ENCODE measurements at places on chromosomes 7 and 10.

- no peak for DNase-seq
These were observed 63.6 kb downstream of the GPR37 start for GRCh38 chr7:124701955-124702354.

- DNase-seq, result no peak
These were observed 859.4 kb downstream of the TYW1 start for GRCh38 chr7:67856046-67856445.

GRCh38 chr7:50421043-50421442 lies 29.1 kb downstream of the FIGNL1 start:
- DNase-seq, result no peak

DNA sequence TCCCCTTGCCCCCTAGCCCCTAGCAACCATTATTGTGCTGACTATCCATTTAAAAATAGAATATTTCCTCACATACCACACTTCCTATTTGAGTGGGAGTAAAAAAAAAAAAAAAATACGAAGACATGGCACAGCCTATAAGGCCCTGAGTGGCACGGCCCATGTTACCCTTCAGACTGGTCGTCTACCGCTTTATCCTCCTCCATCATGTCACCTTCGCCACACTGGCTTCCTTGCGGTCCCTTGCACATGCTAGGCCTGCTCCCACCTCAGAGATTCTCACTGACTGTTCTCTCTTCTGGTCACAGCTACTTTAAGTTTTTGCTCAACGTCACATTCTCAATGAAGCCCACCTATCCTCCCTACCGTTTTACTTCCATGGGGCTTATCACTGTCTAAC lies 130.3 kb downstream of the ATE1 start:
- peak; percentile 33 for DNase-seq

GRCh38 chr7:148173369-148173768 lies 417.2 kb upstream of the C7orf33 start:
- DNase-seq, result no peak

GRCh38 chr10:88754287-88754686 lies 5.5 kb upstream of the LIPN start:
- no peak for DNase-seq

- DNase-seq, result no peak
These were observed 167.7 kb upstream of the CCDC6 start for GRCh38 chr10:60073781-60074656.

DNA sequence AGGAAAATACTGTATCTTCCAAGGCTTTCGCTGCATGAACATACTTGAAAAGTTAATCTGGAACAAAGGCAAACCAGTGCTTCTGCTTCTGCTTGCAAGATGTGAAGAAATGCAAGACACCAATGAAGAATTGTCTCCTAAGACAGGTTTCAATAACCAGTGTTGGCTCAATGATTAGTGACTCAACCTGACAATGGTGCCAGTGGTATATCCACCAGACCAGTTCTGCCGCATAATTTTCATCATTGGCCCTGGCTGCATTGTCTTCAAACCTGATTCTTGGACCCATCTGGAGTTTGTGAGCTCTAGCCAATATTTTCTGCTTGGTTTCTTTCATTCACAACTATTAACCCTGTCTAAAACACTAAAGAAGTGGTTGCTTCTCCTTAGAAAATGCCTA lies 13.6 kb upstream of the STAMBPL1 start:
- no peak for DNase-seq

- no peak for DNase-seq
These were observed 711.3 kb downstream of the GRM8 start for GRCh38 chr7:126541406-126541805.

GRCh38 chr10:98848361-98848760 lies 387.3 kb downstream of the HPSE2 start:
- peak; percentile 2 for DNase-seq

DNA sequence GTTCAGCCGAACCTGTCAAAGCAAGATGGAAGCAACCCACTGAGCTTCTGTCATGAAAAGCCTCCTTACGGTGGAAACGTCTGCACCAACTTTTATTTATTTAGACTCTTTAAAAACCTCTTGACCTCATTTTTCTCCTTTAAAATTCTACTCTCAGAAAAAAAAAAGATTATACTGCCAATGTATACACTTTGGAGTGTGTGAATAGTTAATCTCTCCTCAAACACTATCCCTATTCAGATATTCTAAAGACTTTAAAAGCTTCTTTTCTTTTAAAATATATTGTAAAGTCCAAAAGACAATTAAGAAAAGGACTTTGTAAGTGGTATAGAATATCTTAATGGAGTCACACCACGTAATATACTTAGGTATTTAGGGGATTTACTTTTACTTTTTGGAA lies 335.2 kb upstream of the SEMA3D start:
- no peak for DNase-seq

GRCh38 chr7:18366394-18366793 lies 129.2 kb upstream of the HDAC9 start:
- DNase-seq, result no peak

DNA sequence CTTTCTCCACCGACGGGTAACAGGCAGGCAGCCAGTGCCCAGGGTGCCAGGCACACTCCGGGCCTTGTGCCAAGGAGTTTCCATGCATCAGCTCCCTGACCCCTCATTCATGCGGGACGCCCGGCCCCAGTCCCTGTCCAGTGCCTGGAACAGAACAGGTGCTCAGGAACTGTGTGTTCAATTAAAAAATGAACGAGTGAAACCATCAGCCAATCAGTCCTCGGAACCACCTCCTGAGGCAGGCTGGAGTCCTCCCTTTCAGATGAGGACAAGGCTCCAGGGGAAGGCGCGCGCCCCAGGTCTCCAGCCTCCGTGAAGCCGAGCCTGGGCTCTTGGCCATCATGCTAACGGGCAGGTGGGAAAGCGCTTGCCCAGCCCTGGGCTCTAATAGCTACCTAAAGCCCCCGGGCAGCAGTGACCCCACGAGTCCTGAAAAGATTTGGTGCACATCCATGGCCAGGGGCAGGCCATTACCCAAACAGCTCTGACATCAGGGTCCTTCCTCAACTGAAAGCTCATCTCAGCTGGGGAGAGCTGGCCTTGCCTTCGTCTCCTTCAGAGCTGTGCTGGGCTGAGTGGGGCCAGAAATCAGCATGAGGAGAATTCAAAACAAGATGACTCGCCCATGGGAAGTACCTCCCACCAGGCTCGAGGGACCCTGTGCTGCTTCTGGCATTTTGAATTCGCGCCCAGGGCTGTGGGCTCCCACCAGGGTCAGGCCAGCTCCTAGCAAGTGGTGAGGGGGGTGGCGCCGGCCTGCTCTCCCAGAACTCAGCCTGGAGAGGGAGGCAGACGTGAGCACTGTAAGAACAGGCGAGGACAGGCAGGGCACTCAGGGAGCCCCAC lies 200.5 kb downstream of the MAD1L1 start:
- DNase-seq, result peak; percentile 78

DNA sequence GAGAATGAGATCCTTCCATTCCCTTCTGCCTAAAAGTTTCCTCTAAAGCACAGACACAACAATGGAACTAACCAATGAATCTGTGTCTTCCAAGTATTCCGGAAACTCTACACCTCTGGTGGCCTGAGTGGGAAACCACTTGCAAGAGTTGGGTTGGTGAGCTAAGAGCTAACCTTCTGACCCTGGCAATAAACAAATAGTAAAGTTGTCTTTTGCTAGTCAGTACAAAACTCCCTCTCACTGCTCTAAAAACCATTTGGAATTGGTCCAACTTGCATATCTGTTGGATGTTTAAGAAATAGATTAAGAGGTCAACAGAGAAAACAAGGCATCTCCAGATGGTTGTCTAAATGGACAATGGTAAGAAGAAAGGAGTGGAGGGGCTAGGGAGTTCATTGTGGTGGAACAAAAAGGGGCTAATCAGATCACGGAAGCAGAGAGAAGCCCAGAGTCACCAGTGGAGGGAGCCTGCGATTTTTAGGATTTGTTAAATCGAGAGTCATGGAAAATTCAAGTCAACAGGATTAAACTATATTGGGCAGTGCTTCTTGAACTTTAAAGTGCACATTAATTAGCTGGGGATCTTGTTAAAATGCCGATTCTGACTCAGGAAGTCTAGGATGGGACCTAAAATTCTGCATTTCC lies 192.3 kb downstream of the EVX1 start:
- no peak for DNase-seq

GRCh38 chr7:155741805-155742204 lies 70.5 kb downstream of the SHH start:
- DNase-seq, result no peak

DNA sequence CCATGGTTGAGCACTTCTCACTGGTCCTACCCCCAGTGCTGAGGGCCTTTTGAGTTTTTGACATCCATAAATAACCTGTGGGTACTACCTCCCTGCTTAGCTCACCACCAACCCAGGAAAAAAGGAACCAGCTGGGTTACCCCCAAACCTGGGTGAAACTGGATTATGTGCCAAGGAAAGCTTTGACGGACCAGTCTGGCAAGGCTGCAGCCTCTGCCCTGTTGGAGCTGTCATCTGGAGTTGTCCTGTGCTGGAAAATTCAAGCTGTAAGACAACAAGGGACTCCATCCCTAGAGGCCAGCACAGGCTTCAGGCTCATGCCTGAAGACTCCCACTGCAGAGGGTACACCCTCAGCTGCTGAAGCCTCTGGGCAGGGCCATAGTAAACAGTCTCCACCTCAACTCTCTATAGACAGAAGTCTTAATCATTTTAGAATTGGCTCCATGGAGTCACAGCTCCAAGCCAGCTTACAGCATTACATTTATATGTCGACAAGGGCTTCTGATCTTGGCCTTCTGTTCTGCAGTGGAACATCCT lies 115.5 kb upstream of the AFAP1L2 start:
- DNase-seq, result no peak

DNA sequence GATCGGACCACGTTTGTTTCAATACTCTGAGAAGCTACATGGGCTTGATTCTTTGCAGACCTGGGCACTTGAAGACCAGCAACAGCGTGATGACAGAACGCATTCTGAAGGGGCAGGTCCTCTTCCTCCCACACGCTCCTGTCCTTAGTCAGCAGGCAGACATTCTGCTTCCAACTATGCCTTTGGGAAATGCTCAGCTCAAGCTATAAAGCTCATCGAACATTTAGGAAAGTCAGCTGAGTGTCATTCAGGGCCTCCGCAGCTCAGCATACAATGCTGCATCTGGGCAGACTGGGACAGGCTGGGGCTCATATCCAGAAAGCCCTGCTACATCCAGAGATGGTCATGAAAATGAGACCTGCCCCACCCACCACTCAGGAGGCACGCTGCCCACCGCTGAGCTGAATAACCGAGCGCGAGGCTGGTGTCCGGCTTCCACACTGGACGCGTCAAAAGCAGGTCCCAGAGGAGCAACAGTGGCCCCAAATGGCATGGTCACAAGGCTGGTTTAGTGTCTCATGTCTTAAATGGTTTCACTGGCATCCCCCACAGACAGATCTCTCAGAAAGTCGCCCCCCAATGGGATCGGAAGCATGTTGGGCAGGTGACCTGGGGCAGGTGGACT lies 274.0 kb downstream of the DNAJB6 start:
- no peak for DNase-seq

- no peak for DNase-seq
These were observed 9.9 kb upstream of the CALML5 start for GRCh38 chr10:5509236-5509635.

- DNase-seq, result no peak
These were observed 9.4 kb downstream of the AS3MT start for GRCh38 chr10:102878629-102879028.

DNA sequence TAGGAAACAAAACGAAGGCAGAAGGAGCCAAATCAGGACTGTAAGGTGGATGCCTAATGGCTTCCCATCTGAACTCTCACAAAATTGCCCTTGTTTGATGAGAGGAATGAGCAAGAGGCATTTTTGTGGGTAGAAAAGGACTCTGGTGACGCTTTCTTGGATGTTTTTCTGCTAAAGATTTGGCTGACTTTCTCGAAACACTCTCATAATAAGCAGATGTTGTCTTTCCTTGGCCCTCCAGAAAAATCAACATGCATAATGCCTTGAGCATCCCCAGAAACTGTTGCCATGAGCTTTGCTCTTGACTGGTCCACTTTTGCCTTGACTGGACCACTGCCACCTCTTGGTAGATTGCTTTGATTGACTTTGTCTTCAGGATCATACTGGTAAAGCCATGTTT lies 13.5 kb downstream of the PTPN12 start:
- DNase-seq, result no peak

GRCh38 chr10:7407368-7408290 lies 3.2 kb downstream of the SFMBT2 start:
- DNase-seq, result peak; percentile 27

- no peak for DNase-seq
These were observed 46.1 kb upstream of the LRRC17 start for GRCh38 chr7:102866535-102867215.

GRCh38 chr7:129865093-129865924 lies 87.5 kb downstream of the UBE2H start:
- no peak for DNase-seq

- no peak for DNase-seq
These were observed 98.3 kb upstream of the AGK start for GRCh38 chr7:141452911-141453310.

DNA sequence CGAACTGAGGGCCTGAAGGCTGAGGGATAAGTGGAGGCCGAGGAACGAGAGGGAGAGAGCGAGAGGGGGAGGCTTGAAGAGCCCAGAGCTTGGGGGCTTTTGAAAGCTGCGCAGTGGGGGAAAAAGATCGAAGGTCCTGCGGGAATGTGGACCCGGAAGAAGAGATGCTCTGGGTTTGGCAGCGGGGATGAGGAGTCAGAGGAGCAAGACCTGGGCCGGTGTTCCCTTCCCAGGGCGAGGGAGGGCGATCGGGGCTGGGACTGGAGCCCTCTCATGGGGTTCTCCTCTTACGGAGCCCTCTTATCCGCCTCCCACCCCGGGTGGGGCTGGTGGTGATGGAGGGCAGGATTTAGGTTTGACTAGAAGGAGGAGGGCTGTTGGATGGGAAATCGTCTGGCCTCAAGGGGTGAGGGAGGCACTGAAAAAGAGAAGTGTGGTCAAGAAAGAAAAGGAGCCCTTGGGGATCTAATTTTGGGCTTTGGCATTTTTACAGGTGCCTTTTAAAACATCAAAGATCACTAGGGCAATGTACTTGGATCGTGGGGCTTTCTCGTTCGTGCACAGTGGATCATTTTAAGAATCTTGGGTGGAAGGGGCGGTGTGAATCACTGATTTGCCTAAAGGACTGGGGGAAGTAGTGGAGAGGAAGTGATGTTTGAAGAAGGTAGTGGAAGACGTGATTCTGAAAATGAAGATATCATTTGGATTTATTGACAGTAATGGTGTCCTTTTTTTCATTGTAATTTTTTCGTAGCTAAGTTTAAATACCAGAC lies 637 bp downstream of the SAMD8 start:
- DNase-seq, result peak; percentile 78

GRCh38 chr10:111811517-111811916 lies 372.0 kb downstream of the GPAM start:
- DNase-seq, result no peak

GRCh38 chr7:45048748-45049147 lies 40.0 kb downstream of the NACAD start:
- DNase-seq, result no peak

DNA sequence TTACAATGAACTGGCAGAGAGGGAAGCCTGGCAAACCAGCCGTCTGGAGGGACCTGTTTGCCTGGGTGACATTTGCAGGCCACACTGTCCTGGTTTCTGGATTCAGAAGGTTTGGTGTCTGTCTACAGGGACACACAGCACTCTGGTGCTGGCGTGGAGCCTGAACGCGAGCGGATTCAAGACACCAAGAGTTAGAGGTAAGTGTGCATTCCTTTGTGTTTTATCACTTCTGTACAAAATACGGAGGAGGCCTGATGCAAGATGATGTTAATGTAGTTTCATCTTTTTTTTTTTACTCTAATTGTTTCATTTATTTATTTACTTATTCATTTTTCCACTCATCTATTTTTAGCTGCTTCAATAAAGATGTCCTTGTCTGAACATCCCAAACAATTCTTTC lies 485.3 kb upstream of the ADARB2 start:
- DNase-seq, result no peak

Measured in NB4 (cell line).